ENCODE measurements at places on chromosomes 11 and 22. TPM values are rescaled to one million over a fixed set of nuclear protein-coding genes. Genes with fewer than 3 reads are reported as not detected.

- H3K36me3 ChIP-seq, result no peaks in the 10 kb centered on the region
- no peak overlapping the region for H3K4me3 ChIP-seq
- no peak overlapping the region for H3K27ac ChIP-seq
- DNase-seq, result no peak
These were observed 49.3 kb downstream of the TIMP3 start for GRCh38 chr22:32850591-32851517.

GRCh38 chr22:22893077-22893805, 5.6 kb downstream of the IGLL5 start:
- H3K36me3 ChIP-seq, result no peaks in the 10 kb centered on the region
- no peak for DNase-seq

RRM1 gene
- 79.9 TPM for total RNA-seq

SYCE3 gene
- total RNA-seq, result not detected

WNT7B gene
- 4.3 TPM for total RNA-seq

KRTAP5-1 gene
- not detected for total RNA-seq
